ENCODE measurements at places on chromosomes 3 and 15.

- DNase-seq = peak; percentile 66
Observed at GRCh38 chr3:98680723-98681122, 82.4 kb upstream of the ST3GAL6 start.

DNA sequence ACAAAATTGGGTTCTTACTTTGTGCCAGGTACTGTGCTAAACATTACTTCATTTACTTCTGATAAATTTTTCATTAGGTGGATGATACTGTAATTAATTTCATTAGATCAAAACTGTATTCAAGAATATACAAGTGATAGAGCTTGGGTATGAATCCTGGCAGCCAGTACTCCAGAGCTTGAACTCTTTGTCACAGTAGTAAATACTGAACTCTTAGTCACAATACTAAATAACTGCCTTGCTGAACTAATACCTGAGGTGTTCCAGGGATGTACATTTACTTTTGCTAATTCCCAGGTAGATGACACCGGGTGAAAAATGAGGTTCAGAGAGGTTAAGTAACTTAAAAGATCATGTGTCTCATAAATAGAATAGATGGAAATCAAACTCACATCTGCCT lies 20.3 kb downstream of the FXR1 start:
- no peak for DNase-seq

- no peak for DNase-seq
Observed at GRCh38 chr3:18919158-18919557, 229.2 kb upstream of the KCNH8 start.

- peak; percentile 5 for DNase-seq
Observed at GRCh38 chr3:95265129-95265528, 1202.3 kb downstream of the NSUN3 start.

- no peak for DNase-seq
Observed at GRCh38 chr3:49333091-49333490, 6.8 kb downstream of the USP4 start.

- DNase-seq = peak; percentile 44
Observed at GRCh38 chr3:108088697-108089096, 2.1 kb downstream of the CD47 start.

GRCh38 chr15:35121611-35122359 lies 36.7 kb upstream of the NANOGP8 start:
- DNase-seq = no peak

DNA sequence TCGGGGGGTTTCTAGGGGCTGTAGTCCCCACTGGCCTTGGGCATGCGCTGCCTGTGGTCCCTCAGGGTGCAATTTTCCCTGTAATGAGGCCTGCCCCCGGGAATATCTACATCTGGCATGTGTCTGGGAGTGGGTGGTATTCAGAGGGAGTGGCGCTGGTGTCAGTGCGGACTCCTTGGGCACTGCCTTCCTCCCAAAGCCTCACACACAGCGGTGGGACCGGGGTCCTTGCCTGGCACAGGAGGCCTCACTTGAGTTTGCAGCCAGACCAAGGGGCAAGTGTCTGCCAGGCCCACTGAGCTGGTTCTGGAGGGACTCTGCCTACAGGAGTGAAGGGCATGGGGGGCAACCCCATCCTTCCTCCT lies 53.5 kb upstream of the PCSK6 start:
- DNase-seq = no peak

GRCh38 chr15:65638109-65638508 lies 16.4 kb downstream of the SLC24A1 start:
- DNase-seq = no peak

DNA sequence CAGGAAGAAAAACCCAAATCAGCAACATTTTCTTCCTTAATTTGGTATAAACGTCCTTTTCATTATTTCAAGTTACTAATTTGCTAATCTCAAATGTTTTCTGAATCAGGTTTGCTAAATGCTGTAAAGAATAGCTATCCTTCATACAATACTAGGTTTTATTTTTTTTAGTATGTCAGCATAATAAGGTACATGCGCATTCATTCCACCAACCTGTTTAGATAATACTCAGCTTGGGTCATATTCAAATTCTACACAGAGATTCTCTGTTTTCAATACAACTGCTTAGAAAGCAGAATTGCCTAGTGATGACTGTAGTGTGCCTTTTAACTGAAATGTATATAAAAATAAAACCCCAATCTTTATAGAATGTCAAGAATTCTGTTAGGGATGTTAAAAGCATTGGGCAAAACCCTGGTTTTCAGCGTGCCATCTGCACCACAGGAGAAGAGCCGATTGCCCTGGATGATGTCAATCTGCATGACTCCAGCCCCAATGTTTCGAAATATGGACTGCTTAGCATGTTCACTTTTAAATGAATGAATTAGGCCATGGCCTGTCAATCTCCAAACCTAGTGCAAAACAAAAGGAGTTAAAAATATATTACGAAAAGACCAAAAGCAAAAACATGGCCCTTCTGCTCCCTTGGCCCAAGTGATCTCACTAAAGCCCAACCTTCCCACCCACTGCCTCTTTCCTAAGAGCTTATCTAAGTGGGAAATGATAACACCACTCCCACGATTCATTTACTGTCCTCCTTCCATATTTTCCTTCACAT lies 107.4 kb downstream of the GLDN start:
- no peak for DNase-seq

DNA sequence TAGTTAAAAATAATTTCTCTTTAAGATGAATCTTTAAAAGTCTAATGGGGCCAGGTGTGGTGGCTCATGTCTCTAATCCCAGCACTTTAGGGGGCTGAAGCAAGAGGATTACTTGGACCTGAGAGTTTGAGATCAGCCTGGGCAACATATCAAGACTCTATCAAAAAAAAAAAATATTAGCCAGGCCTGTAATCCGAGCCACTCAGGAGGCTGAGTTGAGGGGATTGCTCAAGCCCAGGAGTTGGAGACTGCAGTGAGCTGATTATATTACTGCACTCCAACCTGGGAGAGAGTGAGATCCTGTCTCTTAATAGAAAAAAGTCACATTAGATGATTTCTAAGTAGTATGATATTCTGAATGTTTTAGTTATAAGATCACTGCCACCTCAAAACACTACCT lies 322.0 kb upstream of the MANF start:
- DNase-seq = no peak

Data from fibroblast of skin of abdomen (primary cell).